A549 treated with CpdA at 1 μM for 4 hours (cell line): ENCODE measurements at places on chromosomes 1 and 21. TPM values are rescaled to one million over a fixed set of nuclear protein-coding genes. Genes with fewer than 3 reads are reported as not detected.

Gene TAS1R3
- total RNA-seq = 0.04 to 0.28 TPM (median 0.10 TPM) in 5 replicates

Gene UTS2
- not detected in 5 replicates for total RNA-seq

Gene CFHR2
- total RNA-seq = not detected in 5 replicates

Gene COL11A1
- total RNA-seq = 1.6 to 4.4 TPM (median 2.8 TPM) in 5 replicates

Gene CYP4Z1
- not detected in 5 replicates for total RNA-seq

Gene CDA
- total RNA-seq = 32.1 to 47.4 TPM (median 36.1 TPM) in 5 replicates

Gene RCSD1
- 0.07 to 0.15 TPM (median 0.09 TPM) in 4 of 5 replicates, not detected in the other for total RNA-seq

Gene ITGB2
- total RNA-seq = 0.66 to 1.3 TPM (median 0.76 TPM) in 5 replicates

Gene HTR1D
- 10.1 to 13.5 TPM (median 11.0 TPM) in 5 replicates for total RNA-seq

Gene TMEM79
- total RNA-seq = 5.5 to 10.5 TPM (median 8.5 TPM) in 5 replicates

Gene C8B
- not detected in 5 replicates for total RNA-seq

Gene NCAM2
- not detected in 5 replicates for total RNA-seq

Gene OR6K3
- total RNA-seq = not detected in 5 replicates

Gene TMOD4
- total RNA-seq = 0.25 to 0.35 TPM in 2 of 5 replicates, not detected in the others

Gene UBASH3A
- total RNA-seq = 0.10 to 0.26 TPM (median 0.14 TPM) in 5 replicates

Gene FAM72C
- 5.6 to 7.2 TPM (median 6.4 TPM) in 5 replicates for total RNA-seq

Gene FAM72B
- 6.3 to 8.8 TPM (median 6.8 TPM) in 5 replicates for total RNA-seq

Gene DUSP10
- 3.1 to 4.8 TPM (median 3.7 TPM) in 5 replicates for total RNA-seq

Gene SLAMF6
- total RNA-seq = not detected in 5 replicates

Gene CFAP74
- total RNA-seq = 0.01 TPM in 1 of 5 replicates, not detected in the others

Gene TMEM59
- 114 to 141 TPM (median 120 TPM) in 5 replicates for total RNA-seq

Gene CYYR1
- not detected in 5 replicates for total RNA-seq

Gene ARHGEF11
- 19.4 to 21.7 TPM (median 20.6 TPM) in 5 replicates for total RNA-seq

Gene RSPH1
- 0.51 to 0.98 TPM (median 0.65 TPM) in 5 replicates for total RNA-seq

Gene ZBTB37
- 0.94 to 1.4 TPM (median 1.3 TPM) in 5 replicates for total RNA-seq

Gene GLRX2
- total RNA-seq = 39.9 to 57.9 TPM (median 50.3 TPM) in 5 replicates

Gene FCRLB
- 1.2 to 1.9 TPM (median 1.7 TPM) in 5 replicates for total RNA-seq

Gene CYP4A11
- not detected in 5 replicates for total RNA-seq

Gene GREM2
- 0.14 to 0.34 TPM (median 0.27 TPM) in 5 replicates for total RNA-seq

Gene IL19
- not detected in 5 replicates for total RNA-seq

Gene KCNH1
- 2.5 to 3.6 TPM (median 3.0 TPM) in 5 replicates for total RNA-seq

Gene ADAM30
- not detected in 5 replicates for total RNA-seq

Gene PLEKHA6
- 20.3 to 28.8 TPM (median 24.2 TPM) in 5 replicates for total RNA-seq

Gene FABP3
- total RNA-seq = not detected in 5 replicates

Gene SOX13
- 15.7 to 21.0 TPM (median 19.2 TPM) in 5 replicates for total RNA-seq

Gene LRRC3
- total RNA-seq = 0.98 to 2.0 TPM (median 1.7 TPM) in 5 replicates

Gene AKT3
- total RNA-seq = 19.5 to 25.2 TPM (median 23.5 TPM) in 5 replicates

Gene L1TD1
- not detected in 5 replicates for total RNA-seq

Gene PKN2
- total RNA-seq = 10.8 to 17.5 TPM (median 16.0 TPM) in 5 replicates

Gene TLCD4
- total RNA-seq = 8.1 to 12.2 TPM (median 8.7 TPM) in 5 replicates

Gene CFAP107
- not detected in 5 replicates for total RNA-seq

Gene ENO1
- total RNA-seq = 2,827 to 3,014 TPM (median 2,843 TPM) in 5 replicates

Gene FNDC10
- 4.7 to 8.5 TPM (median 8.1 TPM) in 5 replicates for total RNA-seq

Gene OLFML3
- total RNA-seq = 3.4 to 4.1 TPM (median 4.1 TPM) in 5 replicates

Gene HTR6
- 0.10 to 0.15 TPM (median 0.14 TPM) in 3 of 5 replicates, not detected in the others for total RNA-seq

Gene NEXN
- total RNA-seq = 4.0 to 9.3 TPM (median 4.9 TPM) in 5 replicates

Gene CNIH3
- total RNA-seq = 0.24 to 0.59 TPM (median 0.37 TPM) in 5 replicates

Gene TMEM69
- total RNA-seq = 18.4 to 21.3 TPM (median 20.1 TPM) in 5 replicates

Gene ANP32E
- 37.8 to 78.6 TPM (median 44.9 TPM) in 5 replicates for total RNA-seq

Gene ESRRG
- total RNA-seq = not detected in 5 replicates
